NCI-H187 treated with DMSO at 0.1 percent for 48 hours (cell line): ENCODE measurements at places on chromosomes 11 and 22.

DNA sequence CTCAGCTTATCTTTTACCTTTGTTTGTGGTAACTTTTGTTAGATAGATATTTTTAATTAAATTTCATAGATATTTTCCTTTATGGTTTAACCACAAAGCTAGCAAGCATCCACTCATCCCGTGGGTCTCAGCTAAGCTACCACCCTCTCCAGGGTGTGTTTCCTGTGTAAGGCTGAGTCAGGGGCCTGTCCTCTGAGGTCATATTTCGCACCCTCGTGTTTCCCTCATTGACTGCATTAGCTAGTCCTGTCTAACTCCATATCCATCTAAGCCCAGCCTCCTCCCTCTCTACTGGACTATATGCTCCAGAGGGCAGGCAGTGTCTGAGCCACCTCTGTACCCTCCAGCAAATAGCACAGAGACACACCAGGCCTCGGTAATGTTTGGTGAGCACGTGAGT is 16.7 kb downstream of the XRRA1 start:
- DNase-seq: no peak

DNA sequence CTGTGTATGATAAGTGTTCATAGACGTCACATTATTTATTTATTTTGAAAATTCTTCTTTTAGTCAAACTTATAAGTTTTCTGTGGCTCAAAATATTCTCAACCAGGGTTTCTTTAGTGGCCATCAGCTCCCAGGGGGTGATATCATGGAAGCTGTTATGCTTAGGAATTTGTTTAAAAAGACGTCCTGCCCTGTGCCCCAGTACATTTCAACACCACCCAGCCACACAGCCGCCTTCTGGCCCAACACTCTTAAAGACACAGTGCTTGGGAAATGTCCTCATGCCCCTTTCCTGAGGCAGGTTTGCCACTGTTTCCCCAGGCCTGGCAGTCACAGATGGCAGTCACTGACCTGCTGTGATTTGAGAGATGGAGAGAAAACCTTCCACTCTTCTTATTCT is 19.9 kb downstream of the TSKU start:
- no peak for DNase-seq

DNA sequence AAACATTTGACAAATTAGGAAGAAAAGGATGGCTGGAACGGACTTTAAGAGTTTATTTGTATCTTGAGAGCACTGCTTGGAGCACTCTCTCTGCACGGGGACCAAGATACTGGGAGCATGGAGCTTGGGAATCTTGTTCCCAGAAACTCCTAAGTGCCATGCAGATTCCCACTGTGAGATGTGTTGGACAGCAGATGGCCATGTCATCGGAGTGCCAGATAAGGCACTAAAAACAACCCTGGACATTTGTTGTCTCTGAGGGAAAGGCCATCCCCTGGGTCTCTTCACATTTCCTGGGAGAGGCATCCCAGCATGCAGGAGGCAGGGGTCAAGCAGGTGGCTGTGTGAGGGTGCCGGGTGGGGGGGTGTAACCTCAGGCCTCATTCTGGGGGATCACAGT is 2.9 kb downstream of the KIRREL3 start:
- no peak for DNase-seq

GRCh38 chr11:78349624-78350023 is 68.0 kb downstream of the GAB2 start:
- DNase-seq: no peak

DNA sequence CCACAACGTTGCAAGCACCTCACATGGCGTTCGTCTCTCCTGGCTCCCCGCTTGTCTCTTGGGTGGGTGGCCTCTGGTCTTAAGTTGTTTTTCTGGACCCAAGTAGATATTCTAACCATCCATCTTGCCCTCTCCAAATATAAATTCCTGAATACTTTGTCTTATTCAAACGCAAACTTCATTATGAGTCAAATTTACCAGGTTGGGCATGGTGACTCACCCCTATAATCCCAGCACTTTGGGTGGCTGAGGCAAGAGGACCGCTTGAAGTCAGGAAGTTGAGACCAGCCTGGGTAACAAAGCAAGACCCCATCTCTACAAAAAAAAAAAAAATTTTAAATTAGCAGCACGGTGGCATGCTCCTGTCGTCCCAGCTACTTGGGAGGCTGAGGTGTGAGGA is 5.1 kb upstream of the IGSF9B start:
- no peak for DNase-seq

DNA sequence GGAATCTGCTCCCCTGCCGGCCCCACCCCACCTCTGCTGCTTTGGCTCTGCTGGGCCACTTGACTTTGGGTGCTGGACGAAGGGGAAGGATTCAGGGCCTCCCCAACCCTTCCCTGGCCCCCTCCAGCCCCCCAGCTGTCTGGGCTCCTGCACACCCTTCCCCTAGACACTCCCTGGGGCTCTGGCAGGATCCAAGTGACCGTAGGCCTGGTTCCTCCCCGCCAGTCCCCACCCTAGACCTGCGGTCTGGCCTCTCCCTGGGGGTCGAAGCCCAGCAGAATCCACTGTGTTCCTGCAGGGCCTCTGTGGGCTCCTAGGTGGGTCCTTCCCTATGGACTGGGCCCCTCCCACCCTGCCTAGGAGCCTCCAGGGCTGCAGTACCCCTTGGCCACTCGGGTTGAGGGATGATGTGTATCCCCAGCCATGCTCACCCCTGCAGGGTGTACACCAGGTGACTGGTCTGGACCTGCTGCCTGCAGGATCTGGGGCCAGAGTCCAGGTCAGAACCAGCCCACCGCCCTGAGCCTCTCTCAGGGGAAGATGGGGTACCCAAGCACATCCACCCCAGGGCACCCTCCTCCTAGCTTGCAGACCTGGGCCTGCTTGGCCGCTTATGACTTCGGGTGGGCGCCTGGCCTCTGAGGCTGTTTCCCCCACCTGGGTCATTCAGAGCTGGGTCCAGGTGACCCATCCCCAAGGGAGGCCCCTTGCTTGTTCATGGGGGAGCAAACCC is 5.6 kb downstream of the PIM3 start:
- DNase-seq: no peak

GRCh38 chr11:46649180-46649738 is 31.9 kb downstream of the ATG13 start:
- DNase-seq: no peak

- DNase-seq: no peak
Observed at GRCh38 chr11:304915-305843, 2.4 kb upstream of the IFITM2 start.

GRCh38 chr11:18012122-18012905 is 533 bp downstream of the SERGEF start:
- DNase-seq: no peak

- DNase-seq: no peak
Observed at GRCh38 chr11:76241243-76242000, 35.1 kb upstream of the WNT11 start.

GRCh38 chr11:73907191-73907590 is 30.4 kb downstream of the PAAF1 start:
- DNase-seq: no peak

DNA sequence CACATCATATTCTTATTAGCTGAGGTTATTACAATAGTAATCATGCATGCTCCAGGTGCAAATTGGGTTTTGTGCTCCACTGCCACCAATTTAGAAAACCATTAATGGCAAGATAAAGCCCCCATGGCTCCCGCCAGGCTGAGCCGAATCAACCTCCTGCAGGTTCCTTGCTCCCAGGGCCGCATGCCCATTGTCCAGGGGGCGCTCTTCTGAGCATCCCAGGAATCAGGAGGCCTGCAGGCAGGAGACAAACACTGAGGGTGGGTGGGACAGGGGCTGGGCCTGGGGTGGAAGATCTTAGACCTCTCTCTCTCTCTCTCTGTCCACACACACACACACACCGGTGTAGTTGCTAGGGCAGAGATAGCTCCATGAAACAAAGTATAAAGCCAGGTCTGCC is 57.4 kb downstream of the BUD13 start:
- no peak for DNase-seq

- DNase-seq: no peak
Observed at GRCh38 chr11:69157822-69158231, 2.1 kb downstream of the SMIM38 start.

GRCh38 chr22:38925571-38926041 is 31.8 kb upstream of the APOBEC3A start:
- DNase-seq: no peak

- DNase-seq: no peak
Observed at GRCh38 chr11:86984701-86985100, 29.5 kb upstream of the FZD4 start.

GRCh38 chr11:23727794-23728193 is 769.1 kb upstream of the LUZP2 start:
- no peak for DNase-seq

- DNase-seq: no peak
Observed at GRCh38 chr11:88886796-88887195, 179.0 kb downstream of the GRM5 start.

GRCh38 chr11:40381481-40381880 is 1078.0 kb downstream of the LRRC4C start:
- no peak for DNase-seq

- DNase-seq: no peak
Observed at GRCh38 chr11:62464655-62465054, 45.8 kb downstream of the SCGB1A1 start.

DNA sequence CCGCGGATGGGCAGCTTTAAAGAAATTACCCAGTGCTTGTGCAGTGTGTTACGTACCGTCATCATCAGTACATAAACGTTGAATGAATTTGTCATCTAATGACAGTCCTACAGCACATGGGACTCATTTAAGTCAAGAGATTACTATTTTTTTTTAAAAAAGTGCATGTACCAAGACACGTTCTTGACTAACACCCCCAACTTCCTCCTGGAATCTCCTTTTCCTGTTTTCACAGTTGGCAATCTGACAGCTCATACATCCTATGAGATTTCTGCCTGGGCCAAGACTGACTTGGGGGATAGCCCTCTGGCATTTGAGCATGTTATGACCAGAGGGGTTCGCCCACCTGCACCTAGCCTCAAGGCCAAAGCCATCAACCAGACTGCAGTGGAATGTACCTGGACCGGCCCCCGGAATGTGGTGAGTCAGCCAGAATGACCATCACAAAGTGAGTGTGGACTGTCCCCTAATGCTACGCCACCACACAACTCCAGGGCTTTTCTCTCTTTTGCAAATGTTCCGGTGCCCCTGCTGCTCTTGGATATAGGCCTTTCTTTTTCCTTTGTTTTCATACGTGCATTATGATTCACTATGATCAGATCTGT is 162.0 kb upstream of the SORL1-AS1 start:
- no peak for DNase-seq

- no peak for DNase-seq
Observed at GRCh38 chr11:73168925-73169579, 26.9 kb upstream of the FCHSD2 start.

DNA sequence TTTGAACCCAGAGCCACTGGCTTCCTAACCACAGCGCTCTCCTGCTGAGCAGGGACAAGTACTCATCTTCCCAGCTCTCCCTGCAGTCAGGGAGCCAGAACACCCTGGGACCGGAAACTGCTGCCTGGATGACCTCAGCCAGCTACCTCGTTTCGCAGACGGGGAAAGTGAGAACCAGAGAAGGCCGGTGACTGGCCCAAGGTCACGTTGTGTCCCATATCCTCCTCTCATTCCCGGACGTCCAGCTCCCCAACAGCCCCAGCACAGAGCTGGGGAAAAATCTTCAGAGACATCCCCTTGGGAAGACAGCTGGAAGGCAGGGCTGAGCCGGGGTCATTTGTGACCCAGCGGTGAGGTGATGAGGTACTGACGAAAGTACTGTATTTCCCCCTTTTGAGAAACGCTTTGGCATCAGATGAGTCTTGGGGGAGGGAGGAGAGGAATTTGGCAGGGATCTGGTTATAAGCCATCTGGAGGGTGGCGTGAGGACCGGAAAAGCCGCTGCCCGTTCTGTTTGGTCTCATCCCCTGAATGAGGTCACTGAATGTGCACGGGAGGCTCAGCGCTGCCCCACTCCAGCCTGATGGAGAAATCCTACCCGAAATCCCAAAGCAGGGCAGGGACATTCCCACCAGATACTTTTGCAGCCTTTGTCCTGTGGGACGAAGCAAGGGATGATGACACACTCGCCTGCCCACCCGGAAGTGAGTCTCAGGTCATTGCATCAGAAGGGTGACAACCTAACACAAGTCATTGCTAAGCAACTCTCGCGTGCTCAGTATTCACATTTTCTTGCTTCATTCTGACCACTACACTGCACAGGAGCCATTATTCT is 41.1 kb downstream of the LIF start:
- DNase-seq: no peak

DNA sequence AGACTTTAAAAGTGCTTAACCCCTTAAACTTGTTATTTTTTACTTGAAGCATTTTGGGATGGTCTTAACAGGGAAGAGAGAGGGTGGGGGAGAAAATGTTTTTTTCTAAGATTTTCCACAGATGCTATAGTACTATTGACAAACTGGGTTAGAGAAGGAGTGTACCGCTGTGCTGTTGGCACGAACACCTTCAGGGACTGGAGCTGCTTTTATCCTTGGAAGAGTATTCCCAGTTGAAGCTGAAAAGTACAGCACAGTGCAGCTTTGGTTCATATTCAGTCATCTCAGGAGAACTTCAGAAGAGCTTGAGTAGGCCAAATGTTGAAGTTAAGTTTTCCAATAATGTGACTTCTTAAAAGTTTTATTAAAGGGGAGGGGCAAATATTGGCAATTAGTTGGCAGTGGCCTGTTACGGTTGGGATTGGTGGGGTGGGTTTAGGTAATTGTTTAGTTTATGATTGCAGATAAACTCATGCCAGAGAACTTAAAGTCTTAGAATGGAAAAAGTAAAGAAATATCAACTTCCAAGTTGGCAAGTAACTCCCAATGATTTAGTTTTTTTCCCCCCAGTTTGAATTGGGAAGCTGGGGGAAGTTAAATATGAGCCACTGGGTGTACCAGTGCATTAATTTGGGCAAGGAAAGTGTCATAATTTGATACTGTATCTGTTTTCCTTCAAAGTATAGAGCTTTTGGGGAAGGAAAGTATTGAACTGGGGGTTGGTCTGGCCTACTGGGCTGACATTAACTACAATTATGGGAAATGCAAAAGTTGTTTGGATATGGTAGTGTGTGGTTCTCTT is 2.8 kb downstream of the MALAT1 start:
- no peak for DNase-seq

DNA sequence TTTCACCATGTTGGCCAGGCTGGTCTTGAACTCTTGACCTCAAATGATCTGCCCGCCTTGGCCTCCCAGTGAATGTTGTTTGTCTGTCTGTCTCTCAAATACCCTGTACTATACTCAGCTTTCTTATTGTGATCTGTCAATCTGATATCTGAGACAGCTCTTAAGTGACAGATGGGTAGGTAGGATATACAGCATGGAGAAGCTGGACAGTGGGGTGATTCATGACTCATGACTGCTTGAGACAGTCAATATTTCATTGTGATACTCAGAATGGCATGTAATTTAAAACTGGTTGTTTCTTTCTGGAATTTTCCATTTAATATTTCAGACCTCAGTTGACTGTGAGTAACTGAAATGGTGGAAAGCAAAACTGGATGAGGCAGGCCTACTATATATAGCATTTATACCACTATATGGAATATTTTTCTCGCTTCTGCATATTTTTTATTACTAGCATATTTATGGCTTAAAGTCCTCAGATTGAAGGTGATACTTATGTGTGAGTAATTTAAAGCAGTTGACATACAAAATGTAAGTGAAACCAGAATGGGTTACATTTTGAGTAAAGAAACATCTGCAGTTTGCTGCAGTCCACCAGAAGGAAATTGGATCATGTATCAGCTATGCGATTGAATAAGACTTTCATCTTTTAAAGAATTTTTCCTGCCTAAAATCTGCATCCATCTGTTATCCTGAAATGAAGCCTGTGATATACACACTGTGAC is 22.3 kb downstream of the ARHGAP42 start:
- DNase-seq: no peak

- no peak for DNase-seq
Observed at GRCh38 chr11:79296141-79296540, 144.7 kb downstream of the TENM4 start.

GRCh38 chr11:3985631-3986030 is 109.0 kb upstream of the RRM1 start:
- no peak for DNase-seq
